Non-pigmented ciliary epithelial cell (primary cell): ENCODE measurements at places on chromosomes 5 and 9.

GRCh38 chr9:114973216-114973615 lies 42.8 kb upstream of the TNFSF8 start:
- DNase-seq, result no peak

- no peak for DNase-seq
Observed at GRCh38 chr5:16321284-16321683, 141.7 kb upstream of the MARCHF11 start.

GRCh38 chr5:113902917-113903660 lies 389.6 kb downstream of the YTHDC2 start:
- no peak for DNase-seq

DNA sequence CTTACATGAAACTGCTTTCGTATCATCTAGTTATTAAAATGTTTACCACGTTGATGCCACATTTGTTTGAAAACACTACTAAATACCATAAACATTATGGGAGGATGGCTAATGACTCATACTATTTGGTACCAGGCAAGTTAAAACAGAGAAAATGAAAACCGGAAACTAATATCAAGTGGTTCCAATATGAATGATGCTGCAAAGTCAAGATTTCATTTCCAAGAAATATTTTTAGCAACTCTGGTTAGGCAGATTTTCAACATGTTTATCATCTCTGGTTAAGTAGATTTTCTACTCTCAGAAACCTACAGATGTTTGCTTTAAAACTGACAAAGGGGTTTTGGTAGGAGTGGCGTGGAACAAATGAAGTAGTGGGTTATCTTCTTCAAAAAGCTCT lies 4.9 kb upstream of the F2R start:
- DNase-seq, result no peak

- no peak for DNase-seq
Observed at GRCh38 chr5:136016945-136017530, 11.8 kb upstream of the TGFBI start.

DNA sequence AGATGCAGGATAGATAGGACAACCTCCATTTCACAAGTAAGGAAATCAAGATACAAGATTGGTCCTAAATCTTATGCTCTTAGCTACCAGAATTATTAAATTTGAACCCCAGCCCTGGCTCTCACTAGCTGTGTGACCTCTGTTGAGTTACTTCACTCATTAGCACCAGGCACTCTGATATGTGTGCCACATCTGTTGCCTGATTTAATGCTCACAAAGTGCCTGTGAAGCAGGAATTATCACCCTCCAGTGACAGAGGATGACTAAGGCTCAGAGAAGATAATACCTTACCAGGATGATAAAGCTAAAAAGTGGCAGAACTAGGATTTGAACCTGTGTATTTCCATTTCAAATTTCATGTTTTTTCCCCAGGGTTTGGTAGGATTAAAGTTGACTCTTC lies 110.0 kb downstream of the PLPPR1 start:
- DNase-seq, result no peak

GRCh38 chr9:108052431-108053080 lies 563.0 kb upstream of the KLF4 start:
- DNase-seq, result no peak

DNA sequence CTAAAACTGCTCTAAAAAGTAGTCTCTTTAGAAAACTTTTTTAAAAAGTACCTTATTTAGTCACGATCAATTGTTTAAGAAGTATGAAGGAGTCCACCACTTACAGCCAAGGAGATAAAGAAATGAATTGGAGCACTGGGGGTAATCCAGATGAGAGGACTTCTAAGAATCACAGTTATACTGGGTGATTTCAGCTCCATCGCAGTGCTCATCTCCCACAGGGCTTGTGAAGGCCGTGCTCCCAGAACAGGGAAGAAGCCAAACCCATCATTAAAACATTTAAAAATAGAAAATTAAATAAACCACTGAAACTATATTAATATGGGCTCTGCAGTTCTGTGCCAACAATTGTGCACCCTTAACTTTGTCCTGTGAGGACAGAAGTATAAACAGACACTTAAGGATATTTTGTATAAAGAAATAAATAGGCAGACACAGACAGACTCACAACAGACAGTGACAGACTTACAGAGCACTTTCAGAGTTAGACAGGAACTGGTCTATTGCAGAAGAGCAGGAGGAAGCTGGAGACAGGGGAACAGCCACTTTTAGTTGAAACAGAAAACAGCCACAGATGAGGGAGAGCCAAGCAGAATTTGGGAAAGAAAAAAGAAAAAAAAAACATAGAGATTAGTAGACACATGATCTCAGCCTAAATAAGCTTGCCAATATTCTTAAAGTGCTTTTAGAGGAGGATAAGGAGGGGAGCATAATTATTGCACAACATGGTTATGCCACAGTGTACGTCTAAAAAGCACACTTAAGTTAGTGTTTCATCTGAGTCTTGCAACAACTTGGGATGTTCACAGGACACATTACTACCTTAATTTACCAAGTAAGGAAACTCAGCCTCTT lies 81.8 kb downstream of the FBXO38 start:
- no peak for DNase-seq

DNA sequence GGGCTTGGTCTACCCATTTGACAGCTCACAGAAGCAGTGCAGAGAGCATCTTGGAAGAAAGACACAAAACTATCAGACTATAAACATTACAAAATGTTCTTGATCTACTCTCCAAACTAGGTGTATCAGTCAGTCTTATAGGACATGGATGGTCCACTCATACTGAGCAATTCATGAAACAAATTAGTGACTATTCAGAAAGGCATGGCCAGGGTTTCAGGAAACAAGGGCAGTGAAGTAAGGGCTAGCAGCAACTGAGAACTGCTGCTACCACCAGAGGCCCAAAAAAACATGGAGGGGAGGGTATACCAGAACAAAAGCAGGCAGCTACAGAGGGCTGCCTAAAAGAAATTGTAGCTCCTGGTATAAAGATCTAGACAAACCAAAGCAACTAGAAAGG lies 287.0 kb downstream of the PIK3R1 start:
- DNase-seq, result no peak

DNA sequence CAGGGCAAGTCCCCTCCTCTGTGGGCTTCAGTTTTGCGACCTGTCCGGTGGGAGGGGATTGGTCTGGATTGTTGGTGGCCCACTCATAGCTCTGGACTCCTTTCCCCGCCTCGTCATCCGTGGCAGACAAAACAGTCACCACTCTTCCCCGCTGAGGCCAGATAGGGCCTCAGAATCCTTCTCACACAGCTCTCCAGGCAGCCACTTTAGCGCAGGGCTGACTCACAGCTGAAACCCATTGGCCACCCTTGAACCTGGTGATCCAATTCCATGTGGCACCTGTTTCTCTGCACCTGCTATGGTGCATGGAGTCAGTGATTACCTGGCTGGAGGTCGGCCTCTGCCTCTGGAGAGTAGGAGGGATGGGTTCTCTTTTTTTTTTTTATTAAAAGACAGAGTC lies 15.8 kb upstream of the CACFD1 start:
- DNase-seq, result no peak

DNA sequence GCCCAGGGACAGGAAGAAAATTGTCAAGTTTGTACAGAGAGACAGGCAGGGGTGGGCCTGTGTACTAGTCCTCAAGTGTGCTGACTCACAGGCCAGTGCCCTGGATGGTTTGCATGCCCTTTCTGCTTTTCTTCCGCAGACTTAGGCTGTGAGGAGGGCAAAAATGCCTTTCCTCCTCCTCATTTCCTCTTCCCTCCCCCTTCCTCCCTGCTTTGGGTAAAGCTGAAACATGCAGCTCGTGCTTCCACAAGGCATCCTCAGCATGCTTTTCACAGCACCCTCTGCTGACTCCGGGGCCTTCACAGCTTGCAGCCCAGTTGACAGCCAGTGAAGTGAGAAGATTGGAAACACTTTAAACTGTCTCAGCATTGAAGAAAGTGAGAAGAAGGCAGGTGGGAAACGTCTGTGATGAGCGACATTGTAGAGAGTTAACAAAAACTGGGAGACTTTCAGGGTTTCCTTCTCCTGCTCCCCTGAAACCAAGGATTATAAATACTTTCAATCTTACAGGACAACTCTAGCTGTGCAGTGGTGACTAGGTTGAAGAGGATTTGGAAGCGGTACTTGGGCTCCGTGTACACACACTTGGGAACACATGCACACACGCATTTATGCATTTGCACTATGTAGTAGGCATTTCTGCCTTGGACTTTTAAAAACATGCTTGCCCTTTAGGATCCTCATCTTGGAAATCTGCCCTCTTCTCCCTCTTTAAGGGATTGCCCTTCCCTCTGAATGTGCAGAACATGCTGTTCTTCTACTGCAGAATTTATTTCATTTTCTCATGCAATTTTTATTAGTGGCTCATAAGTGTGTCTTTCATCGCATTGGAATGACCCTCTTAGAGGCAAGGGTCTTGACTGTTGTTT lies 138.8 kb downstream of the GRIA1 start:
- peak; percentile 90 for DNase-seq

DNA sequence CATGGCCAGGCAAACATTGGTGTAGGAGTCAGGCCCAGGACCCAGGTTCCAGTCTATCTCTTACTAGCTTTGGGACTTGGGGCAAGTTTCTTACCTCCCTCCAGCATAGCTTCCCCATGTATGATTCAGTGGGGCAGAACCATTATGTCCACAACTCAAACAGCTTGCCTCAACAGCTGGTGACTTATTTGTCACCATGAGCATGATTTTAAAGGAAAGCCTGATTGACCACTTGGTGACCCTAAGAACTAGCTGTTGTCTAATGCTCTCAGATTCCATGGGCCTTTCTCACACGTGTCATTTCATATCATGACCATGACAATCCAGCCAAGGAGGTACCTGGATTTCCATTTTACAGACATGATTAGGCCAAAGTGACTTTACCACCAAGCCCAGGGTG lies 126.4 kb downstream of the TTLL11 start:
- no peak for DNase-seq

GRCh38 chr5:140239939-140240700 lies 62.8 kb downstream of the PFDN1 start:
- no peak for DNase-seq
